ENCODE measurements at places on chromosomes 6 and 20. TPM values are rescaled to one million over a fixed set of nuclear protein-coding genes. Genes with fewer than 3 reads are reported as not detected.

Gene MOXD1
- 31.4 TPM for total RNA-seq

Gene PCSK2
- 0.12 TPM for total RNA-seq

Gene EDN1
- total RNA-seq, result 0.76 TPM

Gene CD93
- 7.9 TPM for total RNA-seq

Gene SYCP2L
- total RNA-seq, result not detected

Gene MAFB
- total RNA-seq, result 55.9 TPM

Gene LRRC73
- total RNA-seq, result 0.20 TPM

Gene XPO5
- total RNA-seq, result 36.5 TPM

Gene CTCFL
- not detected for total RNA-seq

Gene CLPSL1
- total RNA-seq, result not detected

Gene HFE
- 4.7 TPM for total RNA-seq

Gene SMPDL3A
- total RNA-seq, result 11.8 TPM

Gene MARCKS
- total RNA-seq, result 86.2 TPM

Gene FAM217B
- 11.0 TPM for total RNA-seq

Gene WFDC10B
- not detected for total RNA-seq

Gene ANKRD66
- total RNA-seq, result not detected

Gene RSPO3
- total RNA-seq, result 1.4 TPM

Gene GHRH
- not detected for total RNA-seq

Gene ZNF311
- total RNA-seq, result 1.1 TPM

Gene C6orf58
- not detected for total RNA-seq

Gene GFOD1
- 22.8 TPM for total RNA-seq

Gene GNMT
- total RNA-seq, result not detected

Gene KHDC1L
- 0.32 TPM for total RNA-seq

Gene TMEM244
- not detected for total RNA-seq

Gene ZNF292
- total RNA-seq, result 21.6 TPM

Gene OLIG3
- total RNA-seq, result not detected

Gene PNLDC1
- not detected for total RNA-seq

Gene CLVS2
- not detected for total RNA-seq

Gene OOEP
- total RNA-seq, result 0.36 TPM

Gene ATAT1
- total RNA-seq, result 4.6 TPM

Gene F13A1
- total RNA-seq, result 2.8 TPM

Gene TPD52L1
- 217 TPM for total RNA-seq

Gene KCNQ5
- total RNA-seq, result 0.96 TPM

Gene CST5
- not detected for total RNA-seq

Gene MYLK4
- total RNA-seq, result 0.84 TPM

Gene RNF217
- 21.8 TPM for total RNA-seq

Gene GLO1
- 71.4 TPM for total RNA-seq

Gene HRH3
- not detected for total RNA-seq

Gene VGLL2
- not detected for total RNA-seq

Gene PCNA
- 81.9 TPM for total RNA-seq

Gene CST11
- total RNA-seq, result not detected

Gene CTAGE9
- total RNA-seq, result not detected

Gene PHACTR3
- total RNA-seq, result not detected
